ENCODE measurements at places on chromosomes 1 and 21. TPM values are rescaled to one million over a fixed set of nuclear protein-coding genes. Genes with fewer than 3 reads are reported as not detected.
A peak's percentile ranks its signal among the peaks of the same experiment; 100 is the strongest.

DNA sequence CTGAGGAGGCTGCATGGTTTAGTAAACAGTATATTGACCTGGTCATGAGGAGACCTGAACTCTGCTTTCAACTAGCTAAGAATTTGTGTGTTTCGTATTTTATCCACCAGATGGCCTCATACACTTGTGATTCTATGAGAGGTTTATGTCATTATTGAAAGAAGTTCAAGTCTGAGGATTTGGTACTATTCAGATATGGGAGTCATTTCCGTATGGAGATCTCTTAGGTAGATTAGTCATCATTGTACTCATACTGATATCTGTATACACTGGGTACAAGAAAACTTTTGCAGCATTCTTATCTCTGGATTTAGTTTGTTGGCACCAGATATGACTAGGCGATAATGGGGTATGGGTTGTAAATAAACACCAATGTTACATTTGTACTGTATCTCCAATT, 26.6 kb downstream of the ATF6 start:
- no peak for DNase-seq

Gene KANK4
- total RNA-seq, result 0.66 TPM

GRCh38 chr1:35857830-35858229, 25.2 kb upstream of the AGO1 start:
- no peak for DNase-seq

DNA sequence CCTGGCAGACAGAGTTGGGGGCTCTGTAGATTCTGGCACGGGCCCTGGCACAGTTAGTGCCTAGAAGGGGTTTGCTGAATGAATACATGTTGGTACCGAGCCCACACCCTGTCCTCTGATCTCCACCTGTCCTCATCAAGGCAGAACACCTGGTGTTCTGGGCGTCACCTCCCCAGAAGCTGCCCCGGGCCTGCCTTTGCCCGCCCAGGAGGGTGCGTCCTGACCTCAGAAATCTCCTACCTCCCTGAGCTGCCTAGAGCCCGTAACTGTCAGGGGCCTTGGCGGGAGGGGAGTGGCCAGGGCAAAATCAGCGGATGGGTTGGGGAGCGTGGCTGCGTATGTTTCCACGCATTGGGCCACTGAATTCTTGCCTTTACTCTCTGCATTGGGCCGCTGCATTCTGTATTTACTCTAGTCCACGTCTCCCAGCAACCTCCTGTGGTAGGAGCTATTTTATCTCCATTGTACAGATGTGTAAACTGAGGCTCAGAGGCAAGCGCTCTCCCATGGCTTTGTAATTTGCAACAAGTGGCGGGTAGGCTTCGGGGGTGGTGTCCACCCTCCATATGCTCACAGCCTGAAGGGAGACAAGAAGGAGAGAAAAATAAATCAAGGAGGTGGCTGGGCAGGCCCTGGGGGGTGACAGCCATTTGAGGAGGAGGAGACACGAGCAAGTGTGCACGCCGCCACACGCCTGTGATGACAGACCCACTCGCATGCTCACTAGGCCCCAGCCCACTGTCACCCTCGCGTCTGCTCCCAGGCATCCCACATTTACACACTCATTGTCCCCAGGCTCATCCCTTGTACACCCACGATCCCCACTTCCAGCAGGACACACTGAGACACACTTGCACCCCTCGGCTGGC, 95.7 kb upstream of the WNT4 start:
- no peak for DNase-seq

Gene RORC
- total RNA-seq, result 7.8 TPM

Gene FCGR3B
- 3.8 TPM for total RNA-seq

DNA sequence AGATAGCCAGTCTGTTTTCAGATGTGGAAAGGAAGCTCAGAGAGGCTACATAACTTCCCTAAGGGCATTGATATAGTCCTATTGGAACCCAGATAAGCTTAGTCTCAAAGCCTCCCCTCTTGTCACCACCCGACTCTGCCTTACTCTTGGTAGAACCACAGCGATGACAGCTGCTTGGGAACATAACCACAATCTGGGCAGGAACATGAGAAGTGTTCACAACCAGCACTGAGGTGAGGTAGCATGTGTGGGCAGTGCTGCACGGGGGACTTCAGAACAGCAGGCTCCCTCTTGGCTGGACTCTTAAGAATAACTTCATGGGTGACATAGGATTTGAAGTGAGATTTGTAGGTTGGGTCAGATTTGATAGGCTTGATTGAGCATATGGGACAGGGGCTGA, 9.3 kb upstream of the S100A10 start:
- no peak for DNase-seq

DNA sequence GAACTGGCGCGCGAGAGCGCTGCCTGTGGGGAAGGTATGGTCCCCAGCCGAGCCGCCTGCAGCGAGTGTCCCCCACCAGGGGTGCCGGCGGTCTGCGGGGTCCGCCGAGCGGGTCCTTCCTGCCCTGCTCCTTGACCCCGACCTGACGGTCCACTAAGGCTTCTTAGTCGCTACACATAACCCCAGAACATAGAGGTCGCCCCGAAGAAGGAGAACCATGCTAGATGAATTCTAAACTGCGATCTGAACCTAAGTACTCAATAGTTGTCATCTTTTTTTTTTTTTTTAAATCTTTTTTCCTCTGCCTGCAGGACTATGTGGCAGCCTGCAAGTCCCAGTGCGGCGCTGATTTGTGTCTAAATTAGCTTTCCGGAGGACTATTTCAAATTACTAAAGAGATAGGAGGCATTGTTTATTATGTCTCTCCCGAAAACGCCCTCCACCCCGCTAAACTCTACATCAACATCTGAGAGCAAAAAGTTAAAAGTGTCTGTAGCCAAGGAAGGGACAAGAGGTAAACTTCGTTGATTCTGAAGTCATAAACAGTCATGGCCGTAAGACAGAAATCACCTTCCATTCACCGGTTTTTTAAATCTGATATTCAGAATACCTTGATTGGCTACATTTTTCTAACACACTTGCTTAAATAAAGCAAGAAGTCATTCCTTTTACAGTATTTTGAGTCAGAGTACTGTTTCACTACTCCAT, 476 bp downstream of the AXDND1 start:
- no peak for DNase-seq

Gene HES3
- total RNA-seq, result not detected

DNA sequence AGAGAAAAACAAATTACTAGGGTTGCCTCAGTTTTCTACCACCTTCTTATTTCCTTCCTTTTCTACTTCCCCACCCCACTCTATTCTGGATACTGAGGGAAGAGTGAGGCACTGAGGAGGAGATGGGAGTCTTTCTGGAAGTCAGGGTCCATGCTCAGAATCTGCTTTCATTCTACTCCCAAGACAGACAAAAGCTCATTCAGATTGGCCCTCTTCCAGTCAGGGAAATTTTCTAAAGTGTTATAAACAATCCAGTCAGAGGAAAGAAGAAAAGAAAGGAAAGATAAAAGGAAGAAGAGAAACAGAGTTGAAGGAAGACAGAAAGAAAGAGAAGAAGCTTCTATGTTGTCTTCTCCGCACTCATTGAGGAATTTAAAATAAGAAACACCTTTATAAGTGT, 228.6 kb downstream of the COP1 start:
- DNase-seq, result no peak

- DNase-seq, result no peak
These were observed 792.8 kb upstream of the B3GALT2 start for GRCh38 chr1:193979219-193979618.

DNA sequence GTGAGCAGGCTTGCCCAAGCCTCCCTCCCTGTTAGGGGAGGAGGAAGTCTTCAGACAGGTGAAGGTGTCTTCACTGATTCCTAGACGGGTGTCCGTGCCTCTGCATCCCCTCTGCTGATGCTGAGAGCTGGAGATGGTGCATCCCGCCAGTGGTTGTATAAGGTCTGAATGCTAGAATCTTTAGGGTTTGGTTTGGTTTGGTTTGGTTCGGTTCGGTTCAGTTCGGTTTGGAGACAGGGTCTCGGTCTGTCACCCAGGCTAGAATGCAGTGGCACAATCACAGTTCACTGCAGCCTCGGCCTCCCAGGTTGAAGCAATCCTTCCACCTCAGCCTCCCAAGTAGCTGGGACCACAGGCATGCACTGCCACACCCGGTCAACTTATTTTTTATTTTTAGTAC, 153.6 kb downstream of the PGBD5 start:
- peak; percentile 25 for DNase-seq

DNA sequence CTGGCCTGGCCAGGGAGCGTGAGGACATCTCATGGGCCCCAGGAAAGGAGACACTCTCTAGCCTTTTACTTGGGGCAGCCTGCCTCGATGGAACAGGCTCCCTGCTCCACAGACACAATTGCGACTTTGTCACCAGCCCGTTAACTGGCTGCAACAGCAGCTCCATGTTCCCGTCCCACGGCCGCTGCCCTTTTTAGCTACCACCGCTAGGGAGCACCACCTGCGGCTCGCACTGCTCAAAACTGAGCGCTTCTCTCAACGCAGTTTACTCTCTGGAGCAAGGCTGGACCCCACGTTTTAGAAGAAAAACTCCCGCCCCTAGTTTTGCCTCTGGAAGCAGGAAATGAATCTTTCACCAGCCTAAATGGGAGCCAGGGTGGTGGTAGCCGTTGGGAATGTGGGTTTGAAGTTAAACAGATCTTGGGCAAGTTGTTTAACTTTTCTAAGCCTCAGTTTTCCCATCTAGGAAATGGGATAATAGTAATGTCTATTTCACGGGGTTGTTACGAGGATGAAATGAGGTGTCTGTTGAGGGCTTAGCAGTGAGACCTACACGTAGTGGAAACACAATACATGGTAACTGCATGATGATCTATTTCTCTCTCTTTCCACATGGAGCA, 3.5 kb upstream of the LRRC38 start:
- DNase-seq, result no peak

- no peak for DNase-seq
These were observed 142.8 kb downstream of the ETS2 start for GRCh38 chr21:38948377-38949069.

GRCh38 chr1:205947024-205947423, 3.8 kb upstream of the SLC26A9 start:
- DNase-seq, result peak; percentile 72

Gene TEX38
- total RNA-seq, result not detected

Gene SRP9
- total RNA-seq, result 205 TPM

Gene TINAGL1
- total RNA-seq, result 85.9 TPM

Gene SPRR2B
- not detected for total RNA-seq

DNA sequence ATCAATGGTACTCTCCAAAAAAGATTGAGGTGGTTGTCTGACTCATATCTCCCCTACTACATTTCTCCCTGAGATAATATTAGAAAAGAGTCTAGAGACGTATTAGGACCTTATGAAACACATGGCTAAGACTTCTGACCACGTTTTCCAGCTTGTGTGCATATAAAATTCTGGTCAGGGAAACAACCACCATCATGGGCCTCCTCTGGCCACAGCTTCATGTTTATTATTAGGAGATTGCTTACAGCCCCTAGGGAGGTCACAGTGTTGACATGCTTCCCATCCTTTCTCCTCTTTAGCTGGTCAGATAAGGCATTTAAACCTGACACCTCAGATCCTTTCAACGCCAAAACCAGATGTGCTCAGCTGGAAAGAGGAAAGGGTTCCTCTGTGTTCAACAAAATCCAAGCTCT, 620.2 kb downstream of the PLPP3 start:
- DNase-seq, result no peak

- no peak for DNase-seq
These were observed 250.5 kb upstream of the DUSP10 start for GRCh38 chr1:221992427-221992826.

- no peak for DNase-seq
These were observed 53.4 kb upstream of the KIAA1614 start for GRCh38 chr1:180859306-180859705.

GRCh38 chr1:47983691-47984090, 13.5 kb downstream of the TRABD2B start:
- DNase-seq, result no peak

DNA sequence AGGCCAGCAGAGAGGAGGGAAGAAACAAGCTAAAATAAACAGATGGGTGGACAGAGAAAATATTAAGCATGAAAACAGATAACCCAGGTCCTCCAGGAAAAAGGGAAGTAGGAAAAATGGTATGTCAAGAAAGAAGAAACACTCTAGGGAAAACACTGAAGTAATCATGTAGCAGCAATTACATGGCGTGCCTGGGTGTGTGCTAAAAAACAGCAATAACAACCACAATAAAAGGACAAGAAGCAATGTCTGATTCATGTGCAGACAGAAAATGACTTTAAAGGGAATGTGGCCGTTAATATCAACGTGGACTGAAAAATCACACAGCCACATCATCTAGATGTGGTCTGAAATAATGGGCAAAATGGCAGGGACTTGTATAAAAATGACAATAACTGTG, 369.7 kb downstream of the PTBP2 start:
- no peak for DNase-seq

GRCh38 chr1:39214714-39214997, 10.2 kb downstream of the MACF1 start:
- DNase-seq, result no peak

GRCh38 chr1:87937831-87938395, 609.2 kb downstream of the LMO4 start:
- DNase-seq, result no peak

Gene TCP10L
- 0.48 TPM for total RNA-seq

DNA sequence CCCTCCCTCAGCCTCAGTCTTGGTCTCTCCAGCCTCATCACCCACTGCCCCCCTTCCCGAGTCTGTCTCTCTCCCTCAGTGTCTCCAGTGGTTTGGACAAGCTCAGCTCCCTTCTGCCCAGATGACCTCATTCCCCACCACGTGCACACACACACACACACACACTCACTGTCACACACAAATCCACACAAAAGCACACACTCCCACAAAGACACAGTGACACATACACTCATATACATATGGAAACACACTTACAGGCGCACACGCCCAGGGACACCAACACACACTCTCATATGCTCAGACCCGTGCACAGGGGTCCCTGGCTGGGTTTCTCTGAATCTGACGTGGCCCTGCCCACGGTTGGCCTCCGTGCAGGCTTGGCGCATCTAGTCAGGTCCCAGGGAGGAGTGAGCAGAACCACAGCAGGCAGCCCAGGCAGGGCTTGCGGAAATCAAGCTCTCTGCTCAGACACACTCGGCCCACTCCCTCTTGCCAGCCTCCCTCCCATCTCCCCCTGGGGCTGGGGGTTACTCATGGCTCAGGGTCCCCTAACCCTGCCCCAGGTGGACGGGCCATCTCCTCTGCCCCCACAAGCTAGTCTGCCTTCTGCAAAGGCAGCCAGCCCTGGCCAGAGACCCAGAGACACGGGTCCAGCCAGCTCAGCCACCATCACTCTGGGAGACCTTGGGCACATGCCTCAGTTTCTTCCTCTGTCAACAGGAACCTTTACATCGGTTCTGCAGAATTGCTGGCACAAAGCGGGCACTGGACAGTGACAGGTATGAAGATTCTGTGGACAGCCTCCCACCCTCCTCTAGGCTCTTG, 38.5 kb upstream of the FAM131C start:
- no peak for DNase-seq

Gene ADGRL4
- 74.4 TPM for total RNA-seq

Gene NPHS2
- not detected for total RNA-seq

Gene FLG2
- total RNA-seq, result not detected
